Stimulated activated CD8-positive, alpha-beta memory T cell treated with anti-CD3 and anti-CD28 coated beads, Interleukin-15, amount 100 ng/mL, for 4 hours (primary cell): ENCODE measurements at places on chromosomes 6 and 20.

- DNase-seq = no peak
Measured at GRCh38 chr6:11744753-11745152, 33.9 kb downstream of the ADTRP start.

DNA sequence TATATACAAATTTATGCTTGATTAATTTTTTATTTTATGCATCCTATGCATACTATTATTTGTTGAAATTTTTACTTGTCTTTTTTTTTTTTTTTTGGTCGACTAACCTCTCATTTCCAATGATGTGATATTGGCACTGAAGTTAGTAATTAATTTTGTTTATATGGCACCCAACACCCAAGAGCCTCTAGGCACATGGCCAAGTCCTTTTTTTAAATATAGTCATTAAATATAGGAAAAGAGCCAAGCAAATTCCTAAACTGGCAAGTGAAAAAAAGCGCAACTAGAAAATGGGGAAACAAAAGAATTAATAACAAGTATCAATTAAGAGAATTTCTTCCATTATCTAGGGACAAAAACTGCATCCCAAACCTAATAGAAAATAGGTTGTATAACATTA, 85.5 kb upstream of the HS3ST5 start:
- no peak for DNase-seq

- DNase-seq = no peak
Measured at GRCh38 chr6:165833355-165833754, 170.3 kb upstream of the PDE10A start.

- no peak for DNase-seq
Measured at GRCh38 chr6:116102873-116103272, 2.2 kb downstream of the NT5DC1 start.

DNA sequence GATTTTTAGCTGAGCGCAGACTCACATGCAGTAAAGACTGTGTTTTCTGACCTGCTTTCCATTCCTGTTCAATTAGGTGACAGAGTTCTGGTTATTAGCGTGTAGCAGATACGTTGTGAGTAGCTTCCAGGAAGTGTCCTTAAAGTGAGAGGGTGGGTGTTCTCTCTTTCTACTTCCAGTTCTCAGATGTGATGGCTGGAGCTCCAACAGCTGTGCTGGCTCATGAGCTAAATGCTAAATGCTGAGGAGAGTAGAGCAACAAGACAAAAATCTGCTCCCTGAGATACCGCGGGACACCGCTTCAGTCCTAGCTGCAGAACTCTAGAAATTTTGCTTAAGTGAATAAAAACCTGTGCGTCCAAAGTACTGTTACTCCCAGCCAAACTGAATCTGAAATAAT, 38.2 kb upstream of the FYN start:
- no peak for DNase-seq
